ENCODE measurements at places on chromosomes 4 and X. TPM values are rescaled to one million over a fixed set of nuclear protein-coding genes. Genes with fewer than 3 reads are reported as not detected.
A peak's percentile ranks its signal among the peaks of the same experiment; 100 is the strongest.

GRCh38 chr4:141462361-141462760 lies 174.0 kb upstream of the IL15 start:
- no peak for DNase-seq

DNA sequence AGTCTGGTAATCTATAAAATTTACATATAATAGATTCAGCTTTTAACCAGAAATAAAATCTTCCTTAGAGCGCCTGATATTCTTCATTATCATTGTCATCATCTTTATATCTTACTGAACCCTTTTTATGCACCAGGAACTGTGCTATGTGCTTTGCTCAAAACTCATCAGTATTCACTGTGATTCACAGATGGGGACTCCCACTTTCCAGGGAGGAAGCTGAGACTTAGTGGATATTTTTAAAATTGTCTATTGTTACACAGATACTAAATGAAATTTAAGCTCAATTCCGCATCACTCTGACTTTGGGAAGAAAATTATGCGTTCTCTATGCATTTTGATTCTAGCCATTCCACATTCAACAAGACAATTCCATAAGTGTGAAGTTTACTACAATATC lies 34.8 kb upstream of the SULT1E1 start:
- no peak for DNase-seq

DNA sequence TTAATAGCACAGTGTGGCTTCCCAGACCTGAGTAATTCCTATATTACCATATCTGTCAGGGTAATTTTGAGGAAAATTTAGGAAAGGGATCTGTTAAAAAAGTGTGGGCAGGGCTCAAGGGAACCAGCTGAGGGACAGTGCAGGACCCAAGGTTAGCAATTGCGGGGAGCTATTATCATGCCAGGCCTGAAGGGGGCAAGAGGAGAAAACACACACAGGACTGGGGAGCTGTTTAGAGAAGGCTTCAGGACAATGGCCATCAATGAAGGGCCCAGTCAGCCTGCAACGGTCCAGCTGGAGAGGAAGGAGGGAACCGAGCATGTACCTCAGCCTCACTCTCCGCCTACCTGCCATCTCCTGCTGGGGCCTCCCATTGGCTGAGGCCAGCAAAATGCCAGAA lies 19.0 kb upstream of the NHS start:
- no peak for DNase-seq

- no peak for DNase-seq
These were observed 153.8 kb upstream of the AGA start for GRCh38 chr4:177596035-177596434.

- peak; percentile 53 for DNase-seq
These were observed 1.2 kb downstream of the GUCY1A1 start for GRCh38 chr4:155667568-155668511.

DNA sequence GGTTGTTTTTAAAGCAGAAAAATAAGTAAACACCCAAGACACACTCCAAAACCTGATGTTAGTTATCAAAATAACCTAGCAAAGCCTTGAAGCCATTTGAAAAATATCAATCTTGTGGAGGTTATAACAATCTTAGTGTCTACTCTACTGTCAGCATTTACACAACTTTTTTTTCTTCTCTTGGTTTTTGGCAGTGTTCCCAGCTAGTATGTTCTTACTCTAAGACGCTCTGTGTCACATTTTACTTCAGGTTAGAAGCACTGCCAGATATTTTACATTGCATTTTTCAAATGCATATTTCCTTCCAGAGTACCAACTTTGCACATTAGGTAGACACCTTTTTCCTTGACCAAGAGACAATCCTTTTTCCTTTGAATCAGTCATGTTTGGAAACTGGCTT lies 114.0 kb upstream of the INPP4B start:
- no peak for DNase-seq

DNA sequence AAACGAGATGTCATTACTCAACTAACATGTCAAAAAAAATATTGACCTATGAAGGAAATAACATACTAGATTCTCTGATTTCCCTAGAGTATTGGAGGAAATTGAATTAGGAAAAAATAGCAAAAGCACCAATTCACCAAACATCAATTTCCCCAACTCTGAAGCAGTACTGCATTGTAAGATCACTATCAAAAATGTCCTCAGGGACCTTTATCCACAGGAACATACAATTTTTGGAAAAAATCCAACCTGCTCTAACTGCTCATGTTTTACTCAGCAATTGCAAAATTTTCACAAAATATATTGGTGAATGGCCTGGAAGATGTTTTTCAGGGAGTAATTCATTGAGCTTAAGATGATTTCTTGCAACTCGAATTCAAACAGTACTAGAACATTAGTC lies 239.0 kb upstream of the GIMD1 start:
- no peak for DNase-seq

WDFY3 gene
- total RNA-seq, result 0.71 TPM

- no peak for DNase-seq
These were observed 67.3 kb upstream of the VBP1 start for GRCh38 chrX:155148724-155149537.

ATRX gene
- 86.7 TPM for total RNA-seq

- DNase-seq, result no peak
These were observed 15.8 kb downstream of the TBC1D9 start for GRCh38 chr4:140740422-140740821.

- DNase-seq, result no peak
These were observed 244.2 kb downstream of the ANK2 start for GRCh38 chr4:113293674-113294073.

TCP11X2 gene
- not detected for total RNA-seq

SLC25A31 gene
- not detected for total RNA-seq

DNA sequence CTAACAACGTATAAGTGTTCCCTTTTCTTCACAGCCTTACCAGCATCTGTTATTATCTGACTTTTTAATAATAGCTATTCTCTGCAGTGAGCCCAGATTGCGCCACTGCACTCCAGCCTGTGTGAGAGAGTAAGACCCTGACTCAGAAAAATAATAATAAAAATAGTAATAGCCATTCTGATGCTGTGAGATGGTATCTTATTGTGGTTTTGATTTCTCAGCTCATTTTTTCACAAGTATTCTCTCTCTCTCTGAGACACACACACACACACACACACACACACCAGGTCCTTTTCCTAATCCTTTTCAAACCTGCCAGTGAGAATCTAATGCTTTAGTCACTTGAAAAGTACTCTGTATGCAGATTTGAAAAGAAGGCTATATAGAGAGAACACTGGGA lies 89.8 kb downstream of the CHIC2 start:
- no peak for DNase-seq

DNA sequence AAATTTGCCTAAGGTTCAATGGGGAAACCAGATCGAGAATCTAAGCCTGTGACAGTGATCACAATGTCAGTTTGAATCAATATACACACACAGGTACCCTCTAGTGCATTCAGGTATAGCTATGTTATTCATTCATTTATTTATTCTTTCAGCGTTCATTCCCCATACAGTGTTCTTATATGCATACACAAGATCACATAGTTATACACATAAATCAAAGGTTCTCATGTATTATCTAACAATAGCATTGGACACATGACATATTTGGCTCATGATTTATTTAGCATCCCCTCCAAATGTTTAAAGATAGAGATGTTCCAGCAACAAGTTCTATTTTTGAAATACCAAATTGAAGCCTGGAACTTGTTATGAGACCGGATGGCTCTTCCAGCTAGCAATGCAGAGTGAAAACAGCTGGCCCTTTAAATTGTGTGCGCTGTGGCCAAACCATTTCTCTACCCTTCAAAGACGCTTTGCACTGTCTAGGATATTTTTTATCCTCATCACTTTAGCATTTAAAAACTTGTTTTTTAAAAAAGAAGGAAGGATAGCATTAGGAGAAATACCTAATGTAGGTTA lies 131.0 kb downstream of the ATXN3L start:
- DNase-seq, result no peak

VEGFD gene
- total RNA-seq, result not detected

IGFBP7 gene
- not detected for total RNA-seq

FOXR2 gene
- not detected for total RNA-seq

DNA sequence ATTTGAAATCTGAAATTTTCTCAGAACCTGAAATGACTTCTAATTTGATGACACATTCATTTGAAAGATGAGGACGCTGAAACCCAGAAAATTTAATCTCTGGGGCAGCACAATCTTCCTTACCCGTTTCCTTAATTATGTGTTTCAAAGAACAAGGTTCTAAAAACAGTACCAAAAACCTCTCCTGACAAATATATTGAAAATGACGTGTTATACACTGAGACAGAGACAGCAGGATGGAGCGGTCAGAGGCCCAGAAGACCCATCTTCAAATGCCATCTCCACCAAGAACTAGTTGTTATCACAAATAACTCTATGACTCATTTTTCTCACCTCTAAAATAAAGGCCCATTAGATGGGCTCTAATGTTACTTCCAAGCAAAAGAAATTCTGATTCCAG lies 177.3 kb downstream of the NSUN7 start:
- DNase-seq, result no peak

DNA sequence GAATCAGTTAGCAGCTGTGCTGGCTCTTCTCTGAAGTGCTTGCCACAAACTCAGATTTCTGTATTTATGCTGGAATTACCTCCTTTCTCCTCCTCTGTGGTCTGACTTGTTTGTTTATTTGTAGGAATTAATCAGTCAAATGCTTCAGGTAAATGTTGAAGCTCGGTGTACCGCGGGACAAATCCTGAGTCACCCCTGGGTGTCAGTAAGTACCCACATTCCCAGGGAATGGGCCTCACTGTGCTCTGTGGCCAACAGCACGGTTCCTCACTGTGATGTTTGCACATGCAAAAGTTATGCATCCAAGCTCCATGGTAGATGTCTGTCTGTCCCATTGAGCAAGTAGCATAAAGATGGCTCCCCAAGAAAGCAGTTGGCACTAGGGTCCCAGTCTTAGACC lies 169.9 kb downstream of the DCLK2 start:
- DNase-seq, result no peak

DNA sequence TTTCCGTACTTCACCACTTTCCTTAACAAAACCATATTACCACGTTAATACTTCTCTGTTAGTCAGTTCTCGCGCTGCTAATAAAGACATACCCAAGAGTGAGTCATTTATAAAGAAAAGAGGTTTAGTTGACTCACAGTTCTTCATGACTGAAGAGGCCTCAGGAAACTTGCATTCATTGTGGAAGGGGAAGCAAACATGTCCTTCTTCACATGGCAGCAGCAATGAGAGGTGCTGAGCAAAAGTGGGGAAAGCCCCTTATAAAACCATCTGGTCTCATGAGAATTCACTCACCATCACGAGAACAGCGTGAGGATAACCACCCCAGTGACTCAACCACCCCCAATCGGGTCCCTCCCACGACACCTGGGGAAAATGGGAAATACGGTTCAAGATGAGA lies 289.8 kb upstream of the CLNK start:
- DNase-seq, result no peak

DNA sequence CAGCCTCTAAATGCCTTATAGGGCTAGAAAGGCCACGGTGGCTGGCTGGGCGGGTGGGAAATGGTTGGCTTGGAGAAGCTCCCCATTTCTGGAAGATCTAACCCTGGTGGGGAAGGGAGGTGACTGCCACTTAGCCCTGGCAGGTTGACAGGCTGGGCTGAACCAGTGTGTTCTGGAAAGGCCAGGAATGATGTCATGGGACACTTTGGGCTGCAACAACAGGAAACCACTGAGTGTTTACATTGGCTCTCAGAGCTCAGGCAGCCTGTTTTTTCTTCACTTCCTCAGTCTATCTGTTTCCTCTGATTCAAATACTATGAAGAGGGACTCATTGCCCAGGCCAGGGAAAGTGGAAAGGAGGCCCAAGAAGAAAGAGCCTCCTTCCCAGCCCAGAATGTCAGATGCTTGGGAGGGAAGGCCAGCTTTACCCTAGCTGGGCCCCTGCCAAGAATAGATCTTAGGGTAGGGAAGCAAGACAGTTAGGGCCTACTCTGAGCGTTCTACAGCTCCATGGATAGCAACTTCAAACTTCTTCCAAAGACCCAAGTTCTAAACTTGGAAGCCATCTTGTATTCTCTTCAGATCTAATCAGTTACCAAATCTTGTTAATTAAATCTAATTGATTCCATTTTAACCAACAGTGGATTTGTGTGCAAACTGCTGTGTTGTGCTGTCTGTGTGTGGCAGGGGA lies 65.8 kb upstream of the MSN start:
- peak; percentile 43 for DNase-seq

- DNase-seq, result no peak
These were observed 55.4 kb upstream of the PLAC1 start for GRCh38 chrX:134713618-134714107.

CYBB gene
- total RNA-seq, result 5.3 TPM

BEX3 gene
- 15.8 TPM for total RNA-seq

- no peak for DNase-seq
These were observed 229.4 kb downstream of the LDB2 start for GRCh38 chr4:16669036-16669435.

FABP2 gene
- total RNA-seq, result 0.11 TPM

TADA2B gene
- total RNA-seq, result 25.8 TPM

GRCh38 chrX:37553476-37553875 lies 18.0 kb upstream of the LANCL3 start:
- DNase-seq, result no peak

- no peak for DNase-seq
These were observed 106.4 kb upstream of the RPS6KA3 start for GRCh38 chrX:20373063-20373462.

MAD2L1 gene
- 51.7 TPM for total RNA-seq

TRIM75 gene
- not detected for total RNA-seq

GRCh38 chrX:104307341-104307740 lies 52.6 kb upstream of the ESX1 start:
- DNase-seq, result no peak

GRCh38 chr4:79082997-79083396 lies 143.8 kb upstream of the PAQR3 start:
- no peak for DNase-seq

GRCh38 chr4:68299492-68300457 lies 50.1 kb downstream of the YTHDC1 start:
- no peak for DNase-seq

DNA sequence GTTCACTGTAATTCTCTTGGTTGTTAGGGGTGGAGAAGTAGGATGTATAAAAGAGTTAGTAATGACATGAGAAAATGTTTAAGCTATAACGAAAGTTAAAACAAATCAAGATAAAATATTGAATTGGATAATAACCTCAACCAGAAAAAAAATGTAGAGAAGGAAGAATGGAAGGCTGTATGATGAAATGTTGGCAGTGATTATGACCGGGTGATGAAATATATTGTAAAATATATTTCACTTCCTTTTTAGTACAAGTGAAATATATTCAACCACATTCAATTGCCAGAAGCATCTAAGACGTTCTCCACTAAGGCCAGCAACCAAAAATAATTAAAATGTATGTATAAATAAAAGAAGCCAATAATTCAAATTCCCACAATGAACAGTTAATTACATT lies 309.3 kb upstream of the FGF13 start:
- DNase-seq, result no peak

All from activated naive CD8-positive, alpha-beta T cell treated with anti-CD3 and anti-CD28 coated beads, Interleukin-2, amount 10 ng/mL, durations not matched to agents 7 days and 5 days (primary cell).